ELR (cell line): ENCODE measurements at places on chromosomes 7 and 10.

GRCh38 chr10:3393958-3394357, 221.4 kb upstream of the PITRM1 start:
- DNase-seq: no peak

DNA sequence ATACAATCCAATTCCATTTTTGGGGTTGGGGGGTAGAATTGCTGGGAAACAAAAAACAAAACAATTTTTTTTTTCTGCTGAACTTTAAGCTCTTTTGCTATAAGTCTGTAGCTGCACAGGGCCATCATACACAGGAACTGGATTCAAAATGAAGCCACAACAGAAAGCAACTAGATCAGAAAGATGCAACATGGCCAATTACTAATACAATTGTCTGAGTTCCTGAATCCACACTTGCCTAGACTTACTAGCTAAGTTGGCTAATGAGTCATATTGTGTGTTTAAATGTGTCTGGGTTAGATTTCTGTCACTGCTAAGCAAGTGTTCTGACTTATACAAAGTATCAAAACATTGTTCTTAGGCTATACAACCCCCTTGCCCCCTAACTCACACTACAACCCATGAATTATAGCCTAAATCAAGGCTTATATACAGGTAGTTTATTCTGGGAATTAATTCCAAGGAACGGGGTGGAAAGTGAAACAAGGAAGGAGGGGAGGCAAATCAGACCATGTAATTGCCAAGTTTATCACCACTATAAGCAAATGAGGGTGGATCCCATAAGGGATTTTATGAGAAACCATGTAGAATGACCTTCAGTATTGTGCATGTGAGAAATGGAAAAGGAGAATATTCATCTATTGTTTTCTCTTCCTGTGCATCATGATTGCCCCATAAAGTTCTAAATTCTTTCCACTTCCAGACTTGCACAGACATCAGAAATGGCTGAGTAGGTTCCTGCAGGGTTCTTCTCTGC, 337.9 kb upstream of the SORCS1 start:
- peak; percentile 8 for DNase-seq

DNA sequence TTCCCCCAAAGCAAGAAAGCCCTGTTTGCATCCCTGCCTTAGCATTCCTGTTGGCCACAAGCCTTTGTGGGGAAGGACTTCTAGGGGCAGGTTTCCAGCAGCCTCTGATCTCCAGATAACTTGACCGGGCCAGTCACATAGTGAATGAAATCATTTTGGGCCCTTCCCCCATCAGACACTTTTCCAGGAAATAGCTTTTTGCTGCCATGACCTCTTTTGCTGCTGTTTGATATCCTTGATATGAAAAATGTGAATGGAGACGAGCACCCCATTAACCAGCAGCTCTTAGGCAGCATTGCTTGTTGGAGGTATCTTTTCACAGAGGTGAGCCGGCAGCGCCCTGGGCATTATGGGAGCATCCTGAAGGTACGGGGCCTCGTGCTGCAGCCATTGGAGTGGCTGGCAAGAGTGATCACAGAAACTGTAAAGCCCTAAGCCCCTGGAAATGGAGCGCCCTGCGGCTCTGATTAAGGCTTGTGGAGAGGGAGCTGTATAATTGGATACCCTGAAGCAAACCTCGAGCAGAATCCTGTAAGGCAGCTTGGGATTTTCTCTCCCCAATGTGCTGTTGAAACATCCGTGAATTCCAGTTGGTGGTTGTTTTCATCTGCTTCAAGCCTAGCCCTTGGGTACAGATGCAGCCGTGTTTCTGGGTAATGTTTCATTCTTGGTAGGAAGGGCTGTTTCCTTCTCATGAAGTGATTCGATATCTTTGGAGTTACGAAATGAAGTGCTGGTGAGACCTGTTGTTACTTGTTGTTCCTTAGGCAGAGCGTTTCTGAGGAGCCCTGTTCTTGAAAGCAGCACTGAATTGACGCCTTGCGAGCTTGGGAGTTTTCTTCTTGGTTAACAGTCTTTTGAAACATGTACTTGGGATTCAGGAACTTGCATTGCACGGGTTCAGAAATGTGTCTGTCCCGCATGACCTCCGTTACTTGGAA, 179.0 kb downstream of the PTEN start:
- DNase-seq: no peak

DNA sequence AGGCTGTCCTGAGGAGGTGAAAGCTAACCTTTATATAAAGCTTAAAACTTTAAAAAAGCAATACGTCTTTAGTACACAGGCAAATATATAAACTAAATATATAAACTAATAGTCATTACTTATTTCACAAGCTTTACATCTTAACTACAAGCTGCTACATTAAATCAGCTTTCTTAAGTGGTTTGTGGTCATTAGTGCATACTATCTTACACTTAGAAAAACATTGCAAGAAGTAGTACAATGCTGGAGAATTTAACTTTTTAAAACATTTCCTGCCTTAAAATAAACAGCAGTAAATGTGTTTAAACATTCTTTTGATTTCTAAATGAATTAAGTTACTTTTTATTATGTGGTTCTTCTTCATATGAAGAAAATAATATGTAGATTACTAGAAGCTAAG, 36.3 kb downstream of the MET start:
- DNase-seq: no peak

- DNase-seq: no peak
Observed at GRCh38 chr10:64115471-64115870, 594.3 kb downstream of the REEP3 start.

GRCh38 chr7:137970253-137970975, 31.5 kb downstream of the CREB3L2 start:
- DNase-seq: peak; percentile 84

DNA sequence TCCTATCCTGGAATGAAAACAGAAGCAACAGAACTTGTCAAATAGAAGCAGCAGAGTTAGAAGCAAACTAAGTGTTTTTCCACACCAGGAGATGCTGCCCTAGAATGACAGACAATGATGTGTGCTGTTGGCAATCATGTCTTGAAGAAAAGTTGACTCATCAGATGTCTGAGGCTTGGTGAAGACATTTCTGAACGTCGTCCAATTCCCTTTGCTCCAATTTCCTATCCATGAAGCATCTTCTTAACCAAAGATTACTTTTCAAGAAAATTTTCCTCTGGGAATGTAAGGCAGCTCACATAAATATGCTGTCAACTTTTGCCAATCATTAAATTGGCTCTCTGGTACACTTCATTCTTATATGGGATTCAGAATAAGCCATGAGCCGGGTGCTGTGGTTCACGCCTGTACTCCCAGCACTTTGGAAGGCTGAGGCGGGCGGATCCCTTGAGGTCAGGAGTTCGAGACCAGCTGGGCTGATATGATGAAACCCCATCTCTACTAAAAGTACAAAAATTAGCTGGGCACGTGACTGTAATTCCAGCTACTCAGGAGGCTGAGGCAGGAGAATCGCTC, 34.6 kb downstream of the MALSU1 start:
- peak; percentile 94 for DNase-seq

- DNase-seq: no peak
Observed at GRCh38 chr10:129756912-129757901, 206.9 kb downstream of the EBF3 start.

- no peak for DNase-seq
Observed at GRCh38 chr7:421136-421991, 98.3 kb downstream of the PDGFA start.

DNA sequence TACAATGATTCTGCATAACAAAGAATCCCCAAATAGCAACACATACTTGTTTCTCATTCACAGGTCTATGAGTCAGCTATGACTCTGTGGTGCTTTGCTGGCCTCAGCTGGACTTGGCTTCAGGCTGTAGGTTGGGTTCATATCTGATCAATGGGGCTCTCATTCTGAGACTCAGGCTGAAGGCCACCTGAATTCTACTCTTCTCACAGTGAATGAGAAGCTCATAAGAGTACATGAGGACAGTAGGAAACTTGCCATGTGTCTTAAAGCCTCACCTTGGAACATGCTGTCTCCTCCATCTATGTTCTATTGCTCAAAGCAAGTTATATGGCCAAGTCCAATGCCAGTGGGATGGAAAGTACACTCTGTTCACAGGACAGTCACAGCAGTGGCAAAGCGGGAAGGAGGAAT, 292.9 kb downstream of the BMPER start:
- DNase-seq: peak; percentile 41

- DNase-seq: no peak
Observed at GRCh38 chr7:77382532-77382931, 33.6 kb downstream of the GSAP start.

DNA sequence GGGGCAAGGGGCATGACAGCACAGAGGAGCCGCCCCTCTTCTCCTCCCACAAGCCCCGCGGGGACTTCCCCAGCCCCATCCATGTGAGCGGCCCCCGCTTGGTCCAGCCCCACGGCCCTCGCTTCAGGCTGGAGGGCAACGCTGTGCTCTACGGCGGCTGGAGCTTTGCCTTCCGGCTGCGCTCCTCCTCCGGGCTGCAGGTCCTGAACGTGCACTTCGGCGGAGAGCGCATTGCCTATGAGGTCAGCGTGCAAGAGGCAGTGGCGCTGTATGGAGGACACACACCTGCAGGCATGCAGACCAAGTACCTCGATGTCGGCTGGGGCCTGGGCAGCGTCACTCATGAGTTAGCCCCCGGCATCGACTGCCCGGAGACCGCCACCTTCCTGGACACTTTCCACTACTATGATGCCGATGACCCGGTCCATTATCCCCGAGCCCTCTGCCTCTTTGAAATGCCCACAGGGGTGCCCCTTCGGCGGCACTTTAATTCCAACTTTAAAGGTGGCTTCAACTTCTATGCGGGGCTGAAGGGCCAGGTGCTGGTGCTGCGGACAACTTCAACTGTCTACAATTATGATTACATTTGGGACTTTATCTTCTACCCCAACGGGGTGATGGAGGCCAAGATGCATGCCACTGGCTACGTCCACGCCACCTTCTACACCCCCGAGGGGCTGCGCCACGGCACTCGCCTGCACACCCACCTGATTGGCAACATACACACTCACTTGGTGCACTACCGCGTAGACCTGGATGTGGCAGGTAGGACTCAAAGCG, 5.1 kb downstream of the AOC1 start:
- no peak for DNase-seq

GRCh38 chr7:124937076-124937475, 7.5 kb upstream of the POT1 start:
- DNase-seq: no peak

- DNase-seq: peak; percentile 2
Observed at GRCh38 chr10:53606981-53607380, 834.4 kb upstream of the MBL2 start.

DNA sequence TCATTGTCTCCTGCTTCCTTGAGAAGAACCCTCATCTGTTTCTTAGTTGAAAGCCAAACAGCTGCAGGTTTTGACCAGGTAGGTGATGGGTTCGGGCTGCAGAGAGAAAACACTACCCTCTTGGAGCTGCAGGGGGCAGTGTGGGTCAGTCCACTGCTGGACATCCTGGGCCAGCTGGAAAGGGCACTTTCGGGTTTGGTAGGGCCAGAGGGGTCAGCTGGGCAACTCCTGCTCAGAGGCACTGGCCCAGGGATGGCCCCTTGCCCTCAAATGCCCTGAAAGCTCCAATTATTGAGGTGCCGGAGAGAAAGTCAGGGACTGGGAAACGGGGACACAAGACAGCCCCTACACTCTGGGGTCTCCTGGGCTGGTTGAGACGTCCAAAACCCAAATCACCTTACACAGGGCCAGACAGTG, 90.7 kb downstream of the MKI67 start:
- peak; percentile 8 for DNase-seq

DNA sequence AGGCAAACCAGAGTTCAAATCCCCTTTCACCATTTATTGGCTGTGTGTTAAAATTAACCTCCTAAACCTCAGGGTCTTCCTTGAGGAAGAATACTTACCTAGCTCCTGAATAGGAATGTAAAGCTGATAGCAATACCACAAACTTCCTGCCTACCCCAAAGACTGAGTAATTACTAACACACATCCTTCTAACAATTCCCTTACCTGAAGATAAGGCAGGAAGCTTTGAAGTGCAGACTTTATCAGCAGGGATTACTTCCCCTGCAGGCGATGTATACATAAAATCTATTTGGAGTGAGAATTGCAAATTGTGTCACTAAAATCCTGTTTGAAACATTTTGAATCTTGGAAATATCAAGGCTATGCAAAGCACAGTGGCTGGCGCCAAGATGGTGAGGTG, 21.2 kb downstream of the EVX1 start:
- DNase-seq: no peak

DNA sequence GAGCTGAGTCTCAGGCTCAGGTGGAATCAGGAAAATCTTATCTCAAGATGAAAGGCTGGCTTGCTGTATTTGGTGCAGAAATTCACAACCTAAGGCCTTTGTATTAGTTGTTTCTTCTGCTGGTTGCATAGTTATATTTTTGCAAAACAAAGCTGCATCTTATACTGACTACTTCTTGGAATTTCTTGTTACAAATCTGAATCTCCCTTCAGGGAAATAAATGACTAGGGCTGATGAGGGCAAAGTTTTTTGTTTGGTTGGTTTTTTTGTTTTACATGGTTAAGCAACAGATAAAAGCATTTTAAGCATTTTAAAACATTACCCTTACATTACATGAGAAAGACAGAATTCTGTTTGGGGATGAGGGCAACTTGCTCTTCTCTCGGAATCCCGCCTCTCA, 13.9 kb upstream of the LRRN3 start:
- DNase-seq: no peak

GRCh38 chr7:522071-522950, 2.7 kb upstream of the PDGFA start:
- DNase-seq: peak; percentile 46

DNA sequence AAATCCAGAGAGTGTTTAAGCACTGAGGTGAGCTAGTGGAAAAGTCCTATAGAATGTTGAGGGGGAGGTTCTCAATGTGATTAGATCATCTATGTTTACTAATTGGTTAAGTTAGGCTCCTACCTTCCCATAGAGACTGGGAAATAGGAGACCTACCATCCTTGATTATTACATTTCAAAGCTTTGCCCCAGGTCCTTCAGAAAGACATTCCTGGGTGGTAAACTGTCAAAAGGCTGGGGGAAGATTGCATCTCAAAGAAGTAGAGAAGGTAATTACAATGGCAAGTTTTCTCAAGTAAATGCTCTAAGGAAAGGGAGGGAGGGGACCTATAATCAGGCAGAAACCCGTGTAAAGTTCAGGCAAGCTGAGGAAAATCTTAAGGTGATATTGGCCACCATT, 247.8 kb upstream of the SMIM30 start:
- no peak for DNase-seq

GRCh38 chr10:127702271-127702670, 34.7 kb upstream of the FOXI2 start:
- DNase-seq: no peak

- DNase-seq: no peak
Observed at GRCh38 chr10:113399065-113399464, 153.8 kb upstream of the HABP2 start.

DNA sequence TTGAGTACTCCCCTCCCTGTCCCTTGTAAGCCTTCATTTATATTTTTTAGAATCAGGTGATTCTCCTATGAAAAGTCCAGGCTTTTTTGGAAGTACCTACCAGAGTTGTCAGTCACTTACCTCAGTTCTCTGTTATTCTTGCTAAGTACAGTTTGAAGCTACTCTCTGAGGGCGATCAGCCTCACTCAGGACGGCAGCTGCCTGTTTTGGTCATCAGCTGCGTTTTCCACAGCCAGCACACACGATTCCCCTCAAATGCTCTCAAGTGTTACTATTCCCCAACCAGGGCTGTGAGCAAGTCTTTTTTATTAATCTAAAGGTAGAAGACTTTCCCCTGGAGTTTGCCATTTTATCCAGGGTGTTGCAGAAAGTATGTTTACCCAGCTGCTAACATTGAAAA, 328.6 kb downstream of the SUGCT start:
- no peak for DNase-seq
